ENCODE measurements at places on chromosomes 4 and X.

GRCh38 chr4:102847687-102848086 lies 20.3 kb upstream of the UBE2D3 start:
- no peak for DNase-seq

DNA sequence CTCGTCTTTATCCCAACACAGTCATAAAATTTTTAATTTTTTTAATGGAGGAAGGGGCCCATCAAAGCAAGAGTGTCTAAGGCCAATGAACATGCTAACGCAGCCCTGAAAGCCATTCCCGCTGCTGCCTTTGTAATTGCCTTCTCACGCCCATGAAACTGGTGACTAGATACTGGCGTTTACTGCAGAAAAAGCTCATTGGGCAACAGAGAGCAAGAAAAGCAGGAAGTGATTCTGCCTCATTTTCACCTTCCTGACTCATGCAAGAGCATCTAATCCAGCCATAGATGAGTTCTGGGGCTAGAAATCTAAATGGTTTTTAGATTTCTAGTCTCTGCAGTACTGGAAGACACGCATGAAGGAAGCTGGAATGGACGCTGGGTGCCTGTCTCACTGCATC lies 72.5 kb downstream of the ANXA3 start:
- DNase-seq: no peak

- DNase-seq: no peak
These were observed 13.5 kb downstream of the TIMP1 start for GRCh38 chrX:47595716-47596251.

DNA sequence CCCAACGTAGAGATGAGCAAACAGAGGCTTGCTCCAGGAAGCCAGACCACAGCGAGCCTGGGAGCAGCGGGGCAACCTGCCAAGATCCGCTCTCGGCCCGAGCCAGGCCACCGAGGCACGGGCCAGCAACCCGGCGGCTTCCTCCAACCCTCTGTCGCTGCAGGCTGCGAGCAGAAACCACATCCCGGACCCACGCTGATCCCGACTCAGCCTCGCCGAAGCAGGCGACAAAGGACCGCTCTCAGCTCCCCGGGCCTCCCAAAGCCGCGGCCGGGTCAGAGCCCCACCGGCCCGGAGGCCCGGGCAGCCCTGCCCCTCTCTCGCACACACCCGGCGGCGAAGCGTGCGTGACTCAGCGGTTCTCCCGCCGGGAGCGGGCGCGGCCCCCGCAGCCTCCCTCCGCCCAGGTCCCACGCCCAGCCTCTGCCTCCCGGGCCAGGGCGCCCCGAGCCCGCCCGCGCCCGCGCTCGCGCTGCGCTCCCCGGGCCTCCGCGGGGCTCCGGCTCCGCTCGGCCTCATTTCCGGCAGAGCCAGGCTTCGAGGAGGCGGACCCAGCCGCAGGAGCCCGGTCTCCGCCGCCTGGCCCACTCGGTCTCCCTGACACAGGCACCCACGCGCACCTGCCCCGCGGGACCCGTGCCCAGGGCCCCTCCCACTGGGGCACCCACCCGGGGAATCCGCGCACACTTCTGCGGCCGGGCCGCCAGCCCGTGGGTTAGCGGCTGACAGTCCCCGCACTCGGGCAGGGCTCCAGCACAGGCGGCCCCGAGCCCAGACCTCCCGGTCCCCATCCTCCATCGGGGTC lies 1.7 kb downstream of the PPP2R2C start:
- peak; percentile 85 for DNase-seq

DNA sequence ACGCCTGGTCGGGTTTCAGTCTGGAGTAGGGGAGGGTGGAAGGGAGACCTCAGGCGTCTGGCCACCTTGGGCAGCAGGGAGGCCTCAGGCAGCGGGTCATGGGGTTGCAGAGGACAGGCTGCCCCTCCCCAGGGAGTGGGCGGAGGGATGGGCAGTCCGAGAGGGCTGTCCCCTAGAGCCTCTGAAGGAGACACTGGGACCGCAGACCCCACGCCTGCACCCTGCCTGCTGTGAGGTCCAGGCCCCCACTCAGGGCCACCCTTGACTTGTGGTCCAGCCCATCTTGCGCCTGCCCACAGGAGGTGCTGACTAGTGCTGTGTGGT lies 16.5 kb downstream of the FGFRL1 start:
- DNase-seq: no peak

DNA sequence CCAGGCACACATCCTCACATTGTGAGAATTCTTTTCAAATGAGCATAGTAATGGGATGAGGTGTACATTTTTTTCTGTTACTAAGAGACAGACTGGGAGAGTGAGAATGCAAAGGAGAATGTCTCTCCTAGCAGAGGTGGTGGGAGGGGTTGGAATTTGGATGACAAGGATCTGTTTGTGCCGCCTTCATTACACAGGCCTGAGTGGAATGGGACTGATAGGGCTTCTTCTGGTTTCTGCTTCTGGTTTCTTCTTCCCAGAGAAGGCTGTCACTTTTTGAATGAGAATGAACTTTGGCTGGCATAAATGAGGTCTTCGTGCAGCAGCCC lies 55.4 kb downstream of the C4orf51 start:
- DNase-seq: peak; percentile 17

DNA sequence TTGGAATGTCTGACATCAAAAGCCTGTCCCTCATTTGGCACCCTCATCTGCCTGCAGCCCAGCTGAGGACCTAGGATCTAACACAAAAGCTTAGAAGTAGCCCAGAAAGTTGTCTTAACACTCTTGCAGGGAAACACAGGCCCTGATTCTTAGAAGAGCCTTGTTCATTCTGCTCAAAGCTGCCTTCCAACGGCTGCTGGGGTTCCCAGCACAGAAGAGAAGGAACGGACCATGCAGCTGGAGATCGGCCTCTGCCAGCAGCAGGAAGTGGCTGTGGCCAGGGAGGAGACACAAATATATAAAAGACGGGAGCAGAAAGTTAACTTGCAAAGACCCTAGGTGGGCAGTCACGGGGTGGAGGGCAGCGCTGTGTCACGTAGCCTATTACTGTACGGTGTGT lies 20.4 kb downstream of the PRPS2 start:
- no peak for DNase-seq

DNA sequence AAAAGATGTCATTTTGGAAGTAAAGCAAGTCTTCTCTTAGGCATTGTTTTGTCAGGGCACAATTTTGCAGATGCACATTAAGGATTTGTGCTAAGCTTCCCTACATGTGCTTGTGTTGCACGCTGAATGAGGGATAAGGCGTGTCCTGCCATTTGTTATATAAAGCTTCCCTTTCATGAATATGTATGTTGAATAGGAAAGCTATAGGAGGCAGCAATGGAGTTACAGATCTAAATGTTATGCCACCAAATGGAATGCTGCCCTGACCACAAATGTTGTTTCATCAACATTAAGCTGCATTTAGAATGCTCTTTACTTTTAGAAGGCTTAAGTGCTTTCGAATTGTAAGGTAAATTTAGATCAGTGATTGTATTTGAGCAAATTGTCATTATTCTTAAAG lies 20.9 kb downstream of the SGMS2 start:
- DNase-seq: no peak

DNA sequence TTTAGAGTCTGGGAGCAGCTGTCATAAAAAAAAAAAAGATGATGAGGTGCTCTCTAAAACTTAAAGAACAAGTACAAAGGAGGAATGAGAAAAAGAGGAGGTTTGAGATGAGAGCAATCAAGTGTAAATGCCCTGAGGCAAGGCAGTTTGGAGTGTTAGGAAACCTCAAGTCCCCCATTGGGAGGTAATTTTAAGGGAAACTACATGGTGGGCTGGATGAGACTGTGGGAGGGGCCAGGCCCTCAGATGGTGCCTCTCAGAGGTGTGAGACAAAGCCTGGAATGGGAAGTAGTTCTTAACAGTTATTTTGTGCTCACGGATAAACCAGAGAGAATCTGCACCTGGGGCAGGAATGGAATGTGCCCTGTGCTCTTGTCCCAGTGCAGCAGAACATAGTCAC lies 1.9 kb upstream of the MAGEB3 start:
- DNase-seq: no peak

DNA sequence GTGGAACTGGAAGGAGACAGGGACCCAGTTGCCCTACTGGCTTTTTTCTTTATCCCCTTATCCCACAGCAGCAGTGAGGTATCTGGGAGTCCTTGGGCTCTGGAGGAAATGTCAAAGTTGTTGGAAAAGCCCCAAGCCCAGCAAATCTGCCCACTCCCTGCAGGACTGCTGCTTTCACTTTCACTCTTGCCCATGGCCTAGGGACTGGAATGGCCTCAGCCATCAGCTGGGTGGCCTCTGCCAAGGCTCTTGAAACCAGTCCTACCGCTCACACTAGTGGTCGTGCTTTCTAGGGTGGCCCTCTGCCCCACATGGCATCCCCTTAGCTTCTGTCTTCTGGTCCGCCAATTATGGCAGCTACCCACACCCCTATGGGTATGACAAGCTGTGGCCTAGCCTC lies 9.7 kb upstream of the RHOXF1 start:
- no peak for DNase-seq

DNA sequence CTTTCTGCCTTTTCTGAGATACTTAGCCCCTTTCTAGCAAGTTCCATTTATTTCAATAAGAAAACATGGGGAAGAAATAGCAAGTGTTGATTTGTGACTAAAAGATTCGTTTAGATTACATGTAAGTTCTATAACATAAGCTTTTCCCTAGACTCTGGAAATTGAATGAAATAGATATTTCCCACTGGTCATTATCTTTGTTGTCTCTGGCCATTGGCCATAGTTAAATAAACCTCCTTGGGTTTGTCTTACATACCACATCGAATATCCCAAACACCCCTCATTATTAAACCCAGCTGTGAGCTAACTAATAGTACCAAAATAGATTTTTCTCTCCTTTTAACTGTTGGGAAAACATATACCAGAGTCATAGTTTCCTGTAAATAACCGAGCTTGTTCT lies 534.8 kb downstream of the IQCM start:
- no peak for DNase-seq

DNA sequence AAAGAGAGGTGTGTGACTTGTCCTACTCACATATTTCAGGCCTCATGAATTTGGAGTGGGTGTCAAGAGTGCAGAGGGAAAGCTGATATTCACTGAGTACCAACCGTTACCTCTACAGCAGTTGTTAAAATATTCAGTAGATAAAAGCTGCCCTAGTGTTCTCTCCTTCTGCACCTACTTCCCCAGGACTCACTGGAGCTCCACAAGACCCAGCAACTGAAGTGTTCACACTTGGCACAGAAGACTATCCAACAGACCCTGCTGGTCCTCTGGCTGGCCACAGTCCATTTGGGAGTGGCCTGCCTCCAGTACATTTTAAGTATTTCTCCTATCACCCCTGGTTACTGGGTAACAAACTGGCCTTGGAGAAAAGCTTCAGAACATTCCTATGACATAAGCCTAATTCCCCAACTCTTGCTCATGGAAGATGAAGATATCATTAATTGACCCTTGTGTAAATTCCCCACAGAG lies 70.8 kb downstream of the PPARGC1A start:
- no peak for DNase-seq

- no peak for DNase-seq
These were observed 71.0 kb downstream of the MGST2 start for GRCh38 chr4:139736661-139737060.

DNA sequence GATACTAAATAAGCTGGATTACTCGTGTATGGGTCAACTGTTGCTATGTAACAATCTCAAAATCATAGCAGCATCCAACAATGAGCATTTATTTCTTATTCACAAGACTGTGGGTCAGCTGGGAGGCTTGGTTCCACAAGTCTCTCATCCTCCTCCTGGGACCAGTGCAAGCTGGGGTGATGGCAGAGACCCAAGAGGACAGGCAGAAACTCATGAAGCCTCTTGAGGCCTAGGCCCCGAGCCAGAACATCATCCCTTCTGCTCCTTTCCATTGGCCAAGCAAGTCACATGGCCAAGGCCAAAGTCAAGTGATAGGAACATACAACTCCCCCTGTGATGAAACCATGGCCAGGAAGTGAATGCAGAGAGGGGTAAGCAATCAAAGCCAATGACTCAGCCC lies 422.1 kb downstream of the BCOR start:
- no peak for DNase-seq

DNA sequence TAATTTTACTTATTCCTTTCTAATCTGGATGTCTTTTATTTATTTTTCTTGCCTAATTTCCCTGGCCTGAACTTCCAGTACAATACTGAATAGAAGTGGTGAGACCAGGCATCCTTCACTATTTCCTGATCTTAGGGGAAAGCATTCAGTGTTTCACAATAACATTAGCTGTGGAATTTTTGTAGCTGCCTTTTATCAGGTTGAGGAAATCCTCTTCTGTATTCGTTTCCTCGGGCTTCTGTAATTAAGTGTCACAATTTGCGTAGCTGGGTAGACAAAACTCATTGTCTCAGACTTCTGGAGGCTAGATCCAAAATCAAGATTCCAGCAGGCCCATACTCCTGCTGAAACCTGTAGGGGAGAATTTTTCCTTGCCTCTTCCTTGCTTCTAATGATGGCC lies 598.4 kb upstream of the FTHL17 start:
- DNase-seq: no peak

DNA sequence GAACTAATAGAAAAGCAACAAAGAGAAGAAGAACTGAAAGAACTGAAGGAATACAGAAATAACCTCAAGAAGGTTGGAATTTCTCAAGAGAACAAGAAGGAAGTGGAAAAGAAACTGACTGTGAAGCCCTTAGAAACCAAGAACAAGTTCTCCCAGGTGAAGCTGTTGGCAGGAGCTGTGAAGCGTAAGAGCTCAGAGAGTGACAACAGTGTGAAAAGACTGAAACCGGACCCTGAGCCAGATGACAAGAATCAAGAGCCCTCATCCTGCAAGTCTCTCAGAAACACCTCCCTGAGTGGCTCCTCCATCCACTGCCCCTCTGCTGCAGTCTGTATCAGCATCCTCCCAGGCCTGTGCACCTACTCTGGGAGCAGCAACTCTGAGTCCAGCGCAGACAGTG lies 8.4 kb upstream of the FHDC1 start:
- DNase-seq: no peak

DNA sequence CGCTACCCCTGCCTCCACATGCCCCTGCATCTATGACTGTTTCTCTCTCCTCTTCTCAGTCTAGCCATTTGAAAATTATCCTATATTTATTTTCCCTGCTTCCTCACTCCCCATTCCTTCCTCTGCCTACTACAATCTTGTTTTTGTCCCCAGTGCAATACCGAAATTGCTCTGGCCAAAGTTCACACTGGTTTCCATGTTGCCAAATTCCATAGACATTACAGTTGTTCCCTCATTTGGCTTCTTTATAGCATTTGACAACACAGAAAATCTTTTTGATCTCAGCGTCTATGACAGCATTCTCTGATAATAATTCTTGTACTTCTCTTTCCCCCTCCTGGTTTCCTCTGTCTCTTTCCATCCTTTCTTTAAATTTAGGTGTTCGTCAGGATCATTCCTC lies 99.4 kb downstream of the GPR82 start:
- no peak for DNase-seq

DNA sequence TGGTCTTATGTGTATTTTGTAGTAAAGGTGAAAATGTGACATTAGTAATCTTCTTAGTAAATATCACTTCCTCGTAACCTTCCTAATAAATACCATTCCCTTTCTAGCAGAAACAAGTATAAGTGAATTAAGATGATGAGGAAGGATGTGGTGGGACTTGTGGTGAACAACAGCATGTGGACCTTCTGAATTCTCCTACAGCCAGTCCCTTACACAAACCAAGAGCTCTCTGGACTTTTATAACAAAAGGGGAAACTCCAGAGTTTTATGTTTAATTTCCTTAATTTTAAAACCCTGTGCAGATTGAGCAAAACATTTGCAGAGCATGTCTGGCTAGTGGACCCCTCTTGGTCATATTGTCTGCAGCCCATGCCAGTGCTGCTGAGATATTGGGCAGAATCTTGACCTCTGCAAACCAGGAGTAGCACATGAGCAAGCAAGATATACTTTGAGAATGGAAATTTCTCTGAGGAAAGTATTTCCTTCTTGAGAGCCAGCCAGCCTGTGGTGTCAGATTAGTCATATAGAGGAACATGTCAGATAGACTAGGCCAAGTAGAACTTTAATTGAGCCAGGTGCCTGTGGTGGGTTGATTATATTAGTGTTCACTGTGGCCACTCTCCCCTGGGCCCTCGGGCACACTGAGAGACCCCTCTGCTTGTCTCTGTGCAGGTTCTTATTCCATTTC lies 328.2 kb downstream of the DKK2 start:
- no peak for DNase-seq
